ENCODE measurements at places on chromosomes 4 and X. TPM values are rescaled to one million over a fixed set of nuclear protein-coding genes. Genes with fewer than 3 reads are reported as not detected.
A peak's percentile ranks its signal among the peaks of the same experiment; 100 is the strongest.

Gene USP27X
- total RNA-seq, result 2.8 TPM

Gene IDH3G
- 46.9 TPM for total RNA-seq

Gene ZNF157
- 0.15 TPM for total RNA-seq

Gene XKRX
- not detected for total RNA-seq

Gene FAAH2
- total RNA-seq, result 1.2 TPM

- H3K4me1 ChIP-seq, result peaks cover 42% of the 10 kb centered on the region
- no peak for DNase-seq
- H3K27ac ChIP-seq, result no peak overlapping the region
- peaks cover 15% of the 10 kb centered on the region for H3K36me3 ChIP-seq
These were observed 228.2 kb upstream of the TENM3 start for GRCh38 chr4:182015014-182015413.

GRCh38 chrX:151725338-151725614 lies 9.3 kb upstream of the CNGA2 start:
- no peaks in the 10 kb centered on the region for H3K27me3 ChIP-seq
- H3K4me1 ChIP-seq, result no peaks in the 10 kb centered on the region
- H3K36me3 ChIP-seq, result no peaks in the 10 kb centered on the region
- no peak overlapping the region for H3K27ac ChIP-seq
- H3K4me3 ChIP-seq, result no peak overlapping the region
- DNase-seq, result no peak

DNA sequence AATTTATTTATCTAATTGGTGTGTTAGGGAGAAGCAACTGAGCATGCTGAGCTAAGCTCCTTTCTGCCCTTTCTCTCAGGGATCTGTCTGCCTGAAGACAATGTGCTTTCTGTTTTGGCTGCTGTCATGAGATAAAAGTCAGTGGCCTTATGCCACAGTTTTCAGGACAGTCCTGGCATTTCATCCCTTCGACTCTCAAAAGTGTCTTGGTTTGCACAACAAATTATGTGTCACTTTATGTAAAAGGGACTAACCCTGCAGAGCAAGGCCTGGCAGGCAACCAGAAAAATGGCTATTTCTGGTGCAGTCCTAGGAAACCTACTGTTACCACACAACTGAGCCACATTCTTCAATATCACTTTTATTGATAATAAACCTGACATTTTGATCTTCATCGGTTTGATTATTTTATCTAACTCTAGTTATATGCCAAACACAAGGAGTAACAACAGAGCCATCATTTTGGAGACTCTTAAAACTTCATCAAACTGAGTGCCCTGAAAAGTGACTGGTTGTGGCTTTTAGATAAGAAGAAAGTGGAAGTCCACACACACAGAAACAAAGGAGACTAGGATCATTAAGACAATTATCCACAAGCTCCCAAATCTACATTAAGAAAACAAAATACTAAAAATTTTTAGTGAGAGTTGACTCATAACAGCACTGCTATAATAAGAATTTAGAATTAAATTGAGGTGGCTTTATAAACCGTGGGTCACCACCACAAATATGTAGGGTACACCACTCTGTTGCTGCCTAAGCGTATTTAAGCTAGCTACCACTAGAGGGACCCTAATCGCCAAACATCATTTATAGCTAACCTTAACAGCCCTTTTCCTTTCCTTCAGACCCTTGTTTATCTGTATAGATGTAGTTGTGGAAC lies 95.9 kb upstream of the PTPN13 start:
- no peak overlapping the region for H3K4me3 ChIP-seq
- peaks cover 5% of the 10 kb centered on the region for H3K4me1 ChIP-seq
- H3K36me3 ChIP-seq, result no peaks in the 10 kb centered on the region
- no peaks in the 10 kb centered on the region for H3K27me3 ChIP-seq

DNA sequence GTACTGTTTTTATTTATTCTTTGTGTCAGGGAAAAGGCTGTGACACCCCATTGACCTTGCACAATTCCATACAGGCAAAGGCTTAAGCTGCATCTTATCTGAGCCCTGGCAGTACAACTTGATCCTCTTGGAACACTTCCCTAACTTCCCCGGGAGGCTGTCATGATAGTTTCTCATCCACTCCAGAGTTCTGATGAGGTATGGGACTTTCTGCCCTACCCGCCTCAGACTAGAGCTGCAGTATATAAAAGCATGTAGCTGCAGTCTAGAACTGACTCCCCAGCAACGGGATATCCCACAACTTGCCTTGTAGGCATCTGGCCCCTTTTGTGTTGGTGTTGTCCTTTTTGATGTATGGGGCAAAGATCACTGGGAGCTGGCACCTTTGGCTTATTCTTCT lies 72.7 kb downstream of the FNIP2 start:
- no peaks in the 10 kb centered on the region for H3K4me1 ChIP-seq
- peaks cover 23% of the 10 kb centered on the region for H3K36me3 ChIP-seq
- no peaks in the 10 kb centered on the region for H3K27me3 ChIP-seq
- H3K27ac ChIP-seq, result no peak overlapping the region
- no peak overlapping the region for H3K4me3 ChIP-seq

DNA sequence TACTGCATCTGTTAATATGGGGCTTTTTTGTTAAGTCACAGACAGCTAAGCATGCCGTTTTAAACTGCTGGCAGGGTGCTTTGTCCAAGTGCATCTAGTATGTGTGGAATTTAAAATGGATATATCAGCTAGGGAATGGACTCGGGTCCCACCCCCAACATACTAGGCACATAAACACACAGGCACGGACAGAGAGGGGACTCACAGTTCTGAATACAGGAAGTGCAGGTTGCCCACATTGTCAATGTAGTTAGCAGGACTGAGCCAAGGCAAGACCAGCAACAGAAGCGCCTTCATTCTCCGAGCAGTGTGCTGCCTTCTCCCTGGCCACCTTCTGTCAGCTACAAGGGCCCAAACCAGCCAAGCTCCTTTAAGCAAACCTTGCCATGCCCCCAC lies 33.6 kb downstream of the LNX1 start:
- H3K4me1 ChIP-seq, result peaks cover 44% of the 10 kb centered on the region
- H3K27me3 ChIP-seq, result no peaks in the 10 kb centered on the region
- H3K27ac ChIP-seq, result peak overlapping the region; percentile 33

DNA sequence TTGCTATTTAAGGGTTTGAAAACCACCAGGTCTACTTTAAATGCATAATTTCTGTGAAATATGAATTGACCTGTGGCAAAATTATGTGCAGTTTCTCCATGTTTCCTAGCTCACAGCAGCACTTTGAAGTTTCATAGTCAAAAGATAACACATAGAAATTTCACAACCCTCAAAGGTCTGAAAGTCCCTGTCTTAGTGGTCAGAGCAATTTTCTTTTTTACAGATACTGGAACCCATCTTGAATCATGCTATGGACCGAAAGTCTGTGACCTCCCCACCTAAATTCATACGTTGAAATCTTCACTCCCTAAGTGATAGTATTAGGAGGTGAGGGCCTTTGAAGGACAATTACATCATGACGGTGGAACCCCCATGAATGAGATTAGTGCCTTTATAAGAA lies 240.4 kb upstream of the BMP3 start:
- H3K27ac ChIP-seq, result no peak overlapping the region
- H3K4me1 ChIP-seq, result no peaks in the 10 kb centered on the region
- no peaks in the 10 kb centered on the region for H3K36me3 ChIP-seq
- no peak overlapping the region for H3K4me3 ChIP-seq
- DNase-seq, result no peak

DNA sequence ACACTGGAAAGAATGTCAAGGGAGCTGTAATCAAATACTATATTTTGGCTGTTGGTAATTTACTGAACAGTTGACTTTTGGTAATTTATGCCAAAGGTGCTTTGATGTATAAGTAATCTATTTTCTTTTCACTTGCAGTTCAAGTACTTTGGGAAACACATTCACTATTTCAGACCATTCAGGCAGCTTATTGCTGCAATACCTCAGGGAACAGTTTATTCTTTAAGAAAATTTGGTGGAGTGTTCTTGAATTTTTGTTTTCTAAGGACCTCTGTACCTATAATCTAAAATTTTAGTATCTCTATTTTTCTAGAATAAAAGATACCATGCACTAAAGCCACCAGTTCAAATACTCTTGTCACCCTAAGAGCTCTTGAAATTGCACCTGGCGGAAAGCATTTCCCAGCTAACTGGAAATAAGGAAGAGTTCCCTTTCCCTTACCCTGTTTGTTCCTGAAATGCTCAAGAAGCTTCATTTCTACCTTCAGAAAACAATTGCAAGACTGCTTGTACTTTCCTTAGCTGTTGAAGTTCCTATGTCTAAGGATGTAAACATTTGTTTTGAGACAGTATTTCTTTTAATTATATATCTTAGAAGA lies 633.5 kb upstream of the FAT1 start:
- H3K27ac ChIP-seq, result no peak overlapping the region
- peaks cover 13% of the 10 kb centered on the region for H3K4me1 ChIP-seq
- DNase-seq, result no peak
- no peaks in the 10 kb centered on the region for H3K36me3 ChIP-seq
- H3K4me3 ChIP-seq, result no peak overlapping the region
- H3K27me3 ChIP-seq, result no peaks in the 10 kb centered on the region

DNA sequence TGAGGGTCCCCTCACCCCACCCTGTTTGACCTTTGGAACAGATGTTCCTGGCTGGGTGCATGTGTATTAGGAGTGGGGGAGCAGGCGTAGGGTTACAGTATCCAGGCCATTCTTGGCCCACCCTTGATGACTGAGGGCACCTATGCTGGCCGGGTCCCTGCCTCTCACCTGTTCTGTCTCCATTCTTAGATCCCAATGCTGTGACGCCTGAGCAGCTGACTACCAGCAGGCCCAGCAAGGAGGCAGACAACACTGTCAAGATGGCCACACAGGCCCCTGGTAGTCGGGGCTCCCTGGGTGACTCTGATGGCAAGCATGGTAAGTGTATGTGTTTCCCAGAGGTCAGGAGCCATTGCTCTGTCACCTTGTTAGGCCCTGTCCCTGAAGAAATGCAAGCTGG lies 10.9 kb downstream of the EFNB1 start:
- no peaks in the 10 kb centered on the region for H3K36me3 ChIP-seq
- no peak overlapping the region for H3K27ac ChIP-seq
- no peaks in the 10 kb centered on the region for H3K27me3 ChIP-seq
- no peak overlapping the region for H3K4me3 ChIP-seq

DNA sequence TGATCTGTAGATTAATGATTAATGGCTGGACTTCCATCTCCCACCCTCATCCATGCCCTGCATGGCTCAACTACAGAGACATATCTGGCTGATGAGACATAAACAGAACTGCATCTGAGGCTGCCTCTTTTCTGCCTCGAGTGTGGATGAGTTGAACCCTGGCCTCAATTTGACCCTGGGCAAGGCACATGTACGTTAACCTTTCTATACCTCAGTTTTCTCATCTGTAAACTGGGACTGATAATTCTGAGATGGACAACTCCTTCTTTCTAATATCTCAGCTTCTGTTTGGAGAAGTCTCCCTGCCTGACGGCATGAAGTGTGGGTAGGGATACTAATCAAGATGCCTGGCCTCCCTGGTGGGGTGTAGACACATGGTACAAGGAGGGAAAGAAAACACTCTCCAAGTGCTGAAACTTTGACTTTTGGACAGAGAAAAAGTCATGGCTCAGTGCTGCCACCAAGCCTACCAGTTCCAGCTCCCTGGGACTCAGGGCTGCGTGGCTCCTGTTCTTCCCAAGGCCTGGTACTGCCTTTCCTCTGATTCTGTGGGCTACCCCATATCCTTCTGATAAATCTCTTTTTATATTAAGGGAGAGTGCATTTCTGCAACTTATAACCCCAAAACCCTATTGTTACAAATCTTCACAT lies 64.4 kb downstream of the HAUS3 start:
- DNase-seq, result no peak
- H3K36me3 ChIP-seq, result peaks cover 11% of the 10 kb centered on the region
- no peaks in the 10 kb centered on the region for H3K27me3 ChIP-seq
- no peaks in the 10 kb centered on the region for H3K4me1 ChIP-seq
- no peak overlapping the region for H3K27ac ChIP-seq

DNA sequence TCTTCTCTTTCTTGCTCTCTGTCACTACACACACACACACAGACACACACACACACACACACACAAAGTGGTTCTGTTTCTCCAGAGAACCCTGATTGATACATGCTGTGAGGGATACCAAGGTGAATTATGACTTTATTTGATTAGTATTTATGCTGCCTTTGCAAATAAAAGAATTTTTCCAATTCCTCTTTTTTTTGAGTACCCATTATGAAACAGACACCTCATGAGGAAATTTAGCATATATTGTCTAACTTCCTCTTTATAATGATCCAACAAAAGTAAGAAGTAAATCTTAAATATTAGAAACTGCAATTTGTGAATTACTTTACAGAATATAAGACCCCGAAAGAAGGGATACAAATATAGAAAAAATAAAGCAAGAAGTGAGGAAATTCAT lies 14.3 kb upstream of the RAB28 start:
- H3K4me3 ChIP-seq, result no peak overlapping the region
- DNase-seq, result no peak
- no peaks in the 10 kb centered on the region for H3K36me3 ChIP-seq

DNA sequence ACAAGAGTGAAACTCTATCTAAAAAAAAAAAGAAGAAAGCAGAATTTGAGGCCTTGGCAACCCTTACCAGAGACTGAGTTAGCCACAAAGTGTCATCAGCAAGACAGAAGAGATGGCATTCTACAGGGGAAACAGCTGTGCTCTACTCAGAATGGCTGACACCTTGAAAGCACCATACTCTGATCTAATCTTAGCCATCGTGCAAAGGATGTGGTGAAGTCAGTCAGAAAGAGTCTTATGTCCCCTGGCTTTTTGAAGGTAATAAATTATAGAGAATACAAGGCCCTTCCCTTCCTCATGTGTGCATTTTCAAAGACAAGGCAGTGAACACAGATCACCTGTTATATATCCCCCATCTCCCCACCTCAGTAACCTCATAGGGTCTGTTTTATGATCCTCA lies 13.2 kb downstream of the CLNK start:
- H3K36me3 ChIP-seq, result no peaks in the 10 kb centered on the region
- no peak for DNase-seq
- H3K27ac ChIP-seq, result no peak overlapping the region
- H3K27me3 ChIP-seq, result peaks cover 15% of the 10 kb centered on the region
- no peak overlapping the region for H3K4me3 ChIP-seq

DNA sequence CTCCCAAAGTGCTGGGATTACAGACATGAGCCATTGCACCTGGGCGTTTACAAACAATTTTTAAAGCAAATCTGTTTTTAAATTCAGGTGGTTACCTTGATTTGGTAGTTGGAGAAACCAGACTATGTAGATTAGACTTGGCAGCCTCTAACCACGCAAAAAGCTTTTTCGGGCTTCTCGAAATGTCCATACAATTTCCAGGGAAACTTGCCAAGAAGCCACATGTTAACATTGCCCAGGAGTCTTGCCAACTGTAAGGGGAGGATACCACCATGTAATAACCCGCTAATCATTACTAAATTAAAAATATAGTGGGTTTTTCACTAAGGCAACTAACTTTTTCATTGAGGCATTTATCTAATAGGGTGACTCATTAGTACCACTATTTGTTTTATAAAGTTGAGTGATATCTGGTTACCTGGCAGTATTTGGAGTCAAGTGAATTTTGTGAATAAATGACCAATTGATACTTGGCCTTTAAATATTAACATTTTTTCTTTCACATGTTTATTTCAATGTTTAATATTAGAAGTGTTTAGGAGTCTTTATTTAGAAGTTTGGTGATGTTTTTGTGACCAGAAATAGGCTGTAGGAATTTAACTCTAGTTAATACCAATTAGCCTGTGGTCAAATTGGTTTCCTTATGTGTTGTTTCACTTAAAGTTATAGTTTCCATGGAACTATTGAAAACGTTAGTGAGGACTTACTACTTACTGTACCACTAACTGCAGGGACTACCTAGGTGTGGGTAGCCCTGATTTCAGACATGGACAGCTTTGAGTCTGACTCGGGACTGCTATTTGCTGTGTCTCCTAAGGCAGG lies 61.3 kb downstream of the CLDN34 start:
- H3K27me3 ChIP-seq, result no peaks in the 10 kb centered on the region
- no peak for DNase-seq
- peaks cover 27% of the 10 kb centered on the region for H3K4me1 ChIP-seq
- no peak overlapping the region for H3K4me3 ChIP-seq
